ENCODE measurements at places on chromosomes 16 and 17.

- DNase-seq = no peak
These were observed 232.4 kb upstream of the RPL38 start for GRCh38 chr17:73971127-73971526.

DNA sequence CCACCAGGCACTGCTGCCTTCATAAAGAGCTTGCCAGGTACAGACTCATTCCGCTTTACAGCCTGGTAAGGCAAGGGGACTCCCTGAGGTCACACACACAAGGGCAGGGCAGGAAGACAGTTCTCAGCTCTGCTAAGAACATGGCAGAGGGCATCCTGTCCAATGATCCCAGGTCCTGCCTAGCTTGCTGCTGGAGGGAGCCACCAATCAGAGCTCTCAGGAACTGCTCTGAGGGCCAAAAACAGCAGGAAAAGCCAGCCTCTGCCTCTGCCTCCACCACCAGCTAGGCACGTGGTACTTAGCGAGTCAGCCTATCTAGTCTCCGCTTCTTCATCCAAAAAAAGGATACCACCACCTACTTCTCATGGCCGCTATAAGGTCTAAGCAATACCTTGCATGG is 66.1 kb downstream of the GTF3C1 start:
- no peak for DNase-seq

DNA sequence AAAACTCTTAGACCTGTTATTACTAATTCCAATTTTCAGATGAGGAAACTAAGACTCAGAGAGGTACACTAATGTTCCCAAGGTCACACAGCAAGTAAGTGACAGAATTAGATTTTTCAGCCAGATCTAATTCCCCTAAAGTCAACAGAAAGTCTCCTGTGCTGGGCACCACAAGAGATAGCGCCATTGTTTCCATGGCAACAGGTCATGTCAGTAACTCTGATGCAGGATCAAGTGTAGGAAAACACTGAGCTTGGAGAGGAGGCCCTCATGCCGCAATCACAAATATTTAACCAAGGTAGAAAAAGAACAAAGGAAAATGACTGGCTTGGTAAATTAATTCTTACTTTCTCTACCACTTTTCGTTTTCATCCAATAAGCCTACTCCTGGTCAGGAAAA is 166.0 kb upstream of the CDH13 start:
- DNase-seq = no peak

GRCh38 chr16:69496896-69497295 is 68.9 kb upstream of the NFAT5 start:
- no peak for DNase-seq

GRCh38 chr17:58998871-58999270 is 107.8 kb downstream of the TRIM37 start:
- DNase-seq = no peak

GRCh38 chr17:40818733-40819527 is 3.5 kb downstream of the KRT10 start:
- peak; percentile 87 for DNase-seq

DNA sequence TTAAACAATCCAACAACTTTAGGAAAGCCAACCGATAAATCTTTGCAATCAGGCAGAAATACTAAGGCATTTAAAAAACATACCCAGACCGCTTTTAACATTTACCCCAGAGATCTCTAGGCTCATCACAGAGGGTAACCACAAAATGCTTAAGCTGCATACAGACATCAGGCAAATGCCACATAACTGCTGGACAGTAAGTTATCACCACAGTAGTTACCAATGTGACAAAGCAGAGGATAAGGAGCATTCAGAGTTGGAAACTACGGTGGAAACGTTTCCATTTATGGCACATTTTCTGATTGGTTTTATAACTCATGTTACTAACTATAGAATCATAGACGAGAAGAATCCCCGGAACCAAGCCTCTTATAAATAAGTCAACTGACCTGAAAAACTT is 77.5 kb downstream of the KANSL1 start:
- no peak for DNase-seq

DNA sequence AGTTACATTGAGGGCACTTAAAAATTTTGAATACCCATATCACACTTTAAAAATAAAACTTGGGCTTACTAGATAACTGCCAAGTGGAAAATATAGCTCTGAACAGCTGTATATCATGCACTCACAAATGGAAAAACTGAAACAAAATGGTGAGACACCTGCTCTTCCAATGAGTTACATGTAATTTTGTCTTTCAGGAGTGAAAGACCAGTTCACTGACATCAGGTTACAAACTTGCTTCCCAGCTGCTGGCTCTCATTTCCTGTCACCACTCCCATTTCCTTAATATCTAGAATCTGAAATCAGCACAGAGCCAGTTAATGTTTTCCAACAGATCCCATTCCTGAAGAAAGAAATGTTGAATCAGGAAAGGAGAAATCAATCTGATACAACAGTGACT is 10.8 kb downstream of the CSNK2A2 start:
- DNase-seq = no peak

DNA sequence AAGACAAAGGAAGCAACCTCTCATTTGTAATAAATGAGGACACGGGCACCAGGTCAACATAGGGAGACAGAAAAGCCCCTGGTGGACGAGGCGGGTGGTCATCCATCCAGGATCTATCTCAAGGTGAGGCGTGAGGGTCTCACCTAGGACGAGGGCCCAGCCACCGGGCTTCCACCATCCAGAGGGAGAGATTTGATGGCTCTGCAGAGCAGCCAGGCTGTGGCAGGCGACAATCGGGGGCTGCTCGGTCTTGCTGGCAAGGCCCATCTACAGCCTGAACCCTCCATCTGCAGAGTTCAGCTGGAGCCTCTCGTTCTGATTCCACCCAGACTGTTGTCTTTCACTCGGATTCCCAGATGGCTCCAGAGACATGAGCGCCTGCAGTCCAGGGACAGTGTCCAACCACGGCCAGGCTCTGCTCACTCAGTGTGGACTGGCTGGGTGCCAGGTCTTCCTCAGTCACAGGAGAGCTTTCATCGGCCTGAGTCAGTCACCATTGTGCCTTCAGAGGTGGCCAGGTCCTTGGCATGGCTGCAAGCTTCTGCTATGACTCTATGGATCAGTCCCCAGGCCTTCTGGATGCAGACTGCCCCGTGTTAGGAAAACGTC is 5.9 kb downstream of the LITAFD start:
- DNase-seq = no peak

DNA sequence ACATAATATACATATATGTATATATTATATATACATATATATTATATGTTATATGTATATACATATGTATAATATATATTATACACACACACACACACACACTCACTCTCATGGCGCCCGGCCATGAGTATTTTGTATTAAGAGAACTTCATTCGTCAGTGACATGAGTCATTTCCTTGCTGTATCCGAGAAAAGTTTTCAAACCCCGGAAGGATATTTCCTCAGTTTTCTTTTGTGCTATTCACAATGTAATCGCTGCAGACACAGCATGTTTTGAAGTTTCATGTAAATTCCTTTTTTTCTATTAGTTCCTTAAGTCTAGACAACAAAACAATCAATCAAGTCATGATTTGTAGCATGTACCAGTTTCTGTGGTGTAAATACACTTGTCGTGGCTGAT is 33.3 kb downstream of the OR1D5 start:
- DNase-seq = no peak

DNA sequence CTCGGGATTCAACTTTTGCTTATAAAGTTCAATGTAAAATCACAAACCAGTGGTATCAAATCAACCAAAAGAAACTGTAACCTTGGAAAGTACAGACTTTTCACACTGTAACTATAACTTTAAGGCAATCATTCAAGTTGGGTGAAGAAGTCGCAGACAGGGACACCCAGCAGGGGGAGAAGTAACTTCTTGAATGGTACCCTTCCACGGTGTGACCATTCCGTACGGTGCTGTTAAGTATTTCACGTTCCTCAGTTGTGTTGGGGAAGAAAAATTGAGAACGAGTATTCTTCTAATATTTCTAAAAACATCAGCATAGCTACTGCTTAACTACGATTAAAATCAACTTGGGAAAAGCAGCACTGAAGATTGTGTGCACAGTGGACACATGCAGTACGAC is 55.8 kb downstream of the MYH10 start:
- no peak for DNase-seq

All from stimulated activated CD4-positive, alpha-beta T cell treated with anti-CD3 and anti-CD28 coated beads, Interleukin-4, amount 100 ng/mL, for 1 hour (primary cell).